SK-N-SH (cell line): ENCODE measurements at places on chromosomes 11 and 22. TPM values are rescaled to one million over a fixed set of nuclear protein-coding genes. Genes with fewer than 3 reads are reported as not detected.

DNA sequence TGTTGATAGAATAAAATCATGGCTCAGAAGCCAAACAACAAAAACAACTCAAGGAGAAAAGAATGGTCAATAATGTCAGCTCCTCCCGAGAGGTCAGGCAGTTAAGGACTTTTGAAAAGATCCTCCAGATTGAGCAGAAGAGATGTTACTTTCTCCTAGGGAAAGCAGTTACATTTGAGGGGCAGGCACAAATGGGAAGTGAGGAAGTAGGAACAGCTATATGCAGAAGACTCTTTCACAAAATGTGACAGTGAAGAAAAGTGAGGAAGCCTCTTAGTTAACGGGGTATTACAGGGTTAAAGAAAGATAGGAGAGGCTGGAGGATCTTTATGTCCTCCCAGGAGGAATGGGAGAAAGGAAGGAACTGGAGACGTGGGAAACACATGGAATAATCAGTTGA lies 3.4 kb downstream of the DCHS1 start:
- no peak for DNase-seq

CD44 gene
- 457 and 550 TPM in 2 replicates for polyA plus RNA-seq

DNA sequence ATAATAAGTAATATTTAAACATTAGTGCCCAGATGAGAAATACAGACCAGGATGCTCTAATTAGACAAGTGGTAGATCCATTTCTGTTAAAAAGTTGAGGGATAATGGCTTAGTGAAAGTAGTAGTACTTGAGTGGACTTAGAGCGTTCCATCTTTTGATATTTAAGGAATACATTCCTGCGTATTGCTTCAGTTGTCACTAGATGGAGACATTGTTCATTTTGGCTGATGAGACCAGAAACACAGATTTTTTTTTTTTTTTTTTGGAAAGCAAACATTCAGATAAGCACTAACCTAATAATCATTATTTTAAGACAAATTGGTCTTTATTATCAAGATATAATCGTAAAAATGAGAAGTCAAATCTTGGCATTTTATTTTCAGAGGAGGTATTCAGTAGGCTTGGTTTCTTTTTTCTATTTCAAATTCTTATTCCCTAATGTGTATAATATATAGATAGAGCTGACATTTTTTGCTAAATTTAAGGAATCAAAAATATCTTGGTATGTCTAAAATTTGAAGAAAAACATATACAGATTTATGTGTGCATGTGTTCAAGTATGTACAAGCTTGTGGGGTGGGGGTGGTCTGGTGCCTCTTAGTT lies 92.9 kb downstream of the DYNC2H1 start:
- DNase-seq: peak; percentile 28

UCP3 gene
- polyA plus RNA-seq: 1.2 and 1.4 TPM in 2 replicates

- no peak for DNase-seq
Measured at GRCh38 chr11:18352581-18352980, 30.2 kb downstream of the GTF2H1 start.

DNA sequence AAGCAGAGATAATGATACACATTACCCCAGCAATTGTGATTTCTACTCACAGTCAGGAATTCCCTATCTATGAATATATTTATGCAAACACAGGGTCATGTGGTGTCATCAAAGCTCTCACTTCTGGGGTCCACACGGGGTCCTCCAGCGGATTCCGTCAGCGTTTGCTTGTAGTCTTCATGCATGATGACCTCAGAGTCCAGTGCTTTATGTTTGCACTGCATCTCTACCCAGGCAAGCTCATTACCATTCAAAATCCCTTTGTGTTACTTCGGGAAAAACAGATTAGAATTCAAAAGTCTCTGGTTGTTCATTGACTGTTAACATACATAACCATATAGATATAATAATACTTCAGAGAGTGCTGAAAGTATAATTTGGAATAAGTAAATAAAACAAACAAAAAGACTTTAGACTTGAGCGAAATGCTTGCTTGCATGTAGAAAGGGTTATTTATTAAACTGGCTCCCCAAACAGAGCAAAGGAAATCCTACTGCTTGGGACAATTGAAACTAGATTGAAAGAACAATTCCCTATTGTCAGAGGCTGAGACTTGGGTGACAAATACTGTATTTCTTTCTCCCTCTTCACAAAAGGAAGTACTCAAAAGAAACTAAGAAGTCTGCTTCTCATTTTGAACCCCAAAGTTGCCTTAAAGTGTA lies 423.1 kb downstream of the ETS1 start:
- no peak for DNase-seq

TMEM132A gene
- polyA plus RNA-seq: 62.2 and 66.9 TPM in 2 replicates

DNA sequence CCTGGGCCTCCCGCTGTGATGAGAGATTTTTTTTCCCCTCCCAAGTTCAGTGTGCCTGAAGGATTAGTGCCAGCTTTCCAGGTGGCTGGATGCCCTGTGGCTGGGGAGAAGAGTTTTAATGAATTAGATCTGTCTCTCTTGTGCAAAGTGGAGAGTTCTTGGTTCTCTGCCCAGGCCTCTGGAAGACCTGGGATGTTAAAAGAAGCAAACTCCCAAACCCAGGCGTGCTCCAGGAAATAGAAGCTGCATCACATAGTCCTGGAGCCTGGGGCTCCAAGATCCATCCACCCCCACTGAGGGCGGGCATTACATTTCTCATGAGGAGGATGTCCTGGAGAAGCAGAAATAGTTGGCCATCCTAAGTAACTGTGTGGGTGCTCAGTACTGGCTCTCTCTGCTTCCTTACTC lies 30.6 kb downstream of the SDHAF2 start:
- no peak for DNase-seq

OR5P2 gene
- not detected in 2 replicates for polyA plus RNA-seq

DNA sequence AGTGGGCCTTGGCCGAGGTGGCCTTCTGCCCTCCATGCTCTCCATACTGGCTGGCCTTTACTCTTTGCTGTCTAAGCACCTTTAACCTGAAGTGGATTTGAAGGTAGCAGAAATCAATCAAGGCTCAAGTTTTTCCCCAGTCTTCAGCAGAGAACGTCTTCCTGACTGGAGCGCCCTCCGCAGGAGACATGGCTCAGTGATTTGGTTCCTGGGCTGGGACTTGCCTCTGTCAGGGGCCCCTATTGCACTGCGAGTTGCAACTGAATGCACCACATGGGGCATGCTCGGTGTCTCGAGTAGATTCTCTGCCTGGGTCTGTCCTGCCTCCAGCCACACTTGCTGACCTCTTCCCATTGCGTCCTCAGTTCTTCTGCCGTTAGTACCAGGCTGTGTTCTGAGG lies 79.6 kb downstream of the BMAL1 start:
- no peak for DNase-seq

SCN3B gene
- polyA plus RNA-seq: 0.23 and 0.44 TPM in 2 replicates

DCDC1 gene
- polyA plus RNA-seq: 0.12 and 0.18 TPM in 2 replicates

C11orf42 gene
- not detected in 2 replicates for polyA plus RNA-seq

- no peak for DNase-seq
Measured at GRCh38 chr11:120021391-120021953, 116.4 kb downstream of the TRIM29 start.

GRCh38 chr22:45670981-45671782 lies 452 bp upstream of the ATXN10 start:
- peak; percentile 94 for DNase-seq

GRCh38 chr11:107669893-107670601 lies 41.8 kb downstream of the SLN start:
- no peak for DNase-seq

- DNase-seq: no peak
Measured at GRCh38 chr22:27850000-27850521, 48.5 kb upstream of the MN1 start.

SCARF2 gene
- 32.1 and 49.0 TPM in 2 replicates for polyA plus RNA-seq

CNTN5 gene
- polyA plus RNA-seq: not detected in 2 replicates

GRCh38 chr11:9569588-9570164 lies 3.8 kb upstream of the WEE1 start:
- no peak for DNase-seq

KLHL35 gene
- polyA plus RNA-seq: 1.7 and 2.0 TPM in 2 replicates

MYOD1 gene
- polyA plus RNA-seq: not detected in 2 replicates

MS4A15 gene
- not detected in 2 replicates for polyA plus RNA-seq

DNA sequence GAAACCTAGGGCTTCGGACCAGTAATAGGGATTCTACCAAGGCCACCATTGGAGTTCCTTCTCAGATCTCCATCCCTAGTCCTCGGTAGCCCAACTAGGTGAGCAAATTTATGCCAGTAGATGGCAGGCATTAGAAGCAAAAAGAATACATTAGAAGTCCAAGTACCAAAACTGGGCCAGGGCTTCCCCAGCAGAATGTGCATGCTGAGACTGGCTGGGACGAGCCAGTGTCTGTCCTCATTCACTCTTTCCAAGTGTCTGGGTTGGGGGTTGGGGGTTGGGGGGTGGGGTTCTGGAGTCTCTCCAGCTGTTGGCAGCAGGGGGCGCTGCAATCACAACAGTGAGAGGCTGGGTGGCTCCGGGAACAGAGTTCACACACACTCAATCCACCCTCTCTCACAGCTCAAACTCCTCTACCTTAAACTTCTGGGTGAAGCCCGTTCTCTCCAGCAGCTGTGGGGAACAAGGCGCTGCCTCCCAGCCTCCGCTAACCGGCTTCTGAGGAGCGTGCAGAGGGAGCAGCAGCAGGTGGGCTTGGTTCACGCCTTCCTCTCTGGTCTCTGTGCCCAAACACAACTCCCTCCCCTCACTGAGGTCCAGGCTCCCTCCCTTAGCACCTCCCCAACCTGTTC lies 57.5 kb downstream of the BTG4 start:
- peak; percentile 78 for DNase-seq

C11orf65 gene
- 0.07 and 0.29 TPM in 2 replicates for polyA plus RNA-seq

GRCh38 chr11:78857688-78858087 lies 283.0 kb upstream of the NARS2 start:
- peak; percentile 59 for DNase-seq

DNA sequence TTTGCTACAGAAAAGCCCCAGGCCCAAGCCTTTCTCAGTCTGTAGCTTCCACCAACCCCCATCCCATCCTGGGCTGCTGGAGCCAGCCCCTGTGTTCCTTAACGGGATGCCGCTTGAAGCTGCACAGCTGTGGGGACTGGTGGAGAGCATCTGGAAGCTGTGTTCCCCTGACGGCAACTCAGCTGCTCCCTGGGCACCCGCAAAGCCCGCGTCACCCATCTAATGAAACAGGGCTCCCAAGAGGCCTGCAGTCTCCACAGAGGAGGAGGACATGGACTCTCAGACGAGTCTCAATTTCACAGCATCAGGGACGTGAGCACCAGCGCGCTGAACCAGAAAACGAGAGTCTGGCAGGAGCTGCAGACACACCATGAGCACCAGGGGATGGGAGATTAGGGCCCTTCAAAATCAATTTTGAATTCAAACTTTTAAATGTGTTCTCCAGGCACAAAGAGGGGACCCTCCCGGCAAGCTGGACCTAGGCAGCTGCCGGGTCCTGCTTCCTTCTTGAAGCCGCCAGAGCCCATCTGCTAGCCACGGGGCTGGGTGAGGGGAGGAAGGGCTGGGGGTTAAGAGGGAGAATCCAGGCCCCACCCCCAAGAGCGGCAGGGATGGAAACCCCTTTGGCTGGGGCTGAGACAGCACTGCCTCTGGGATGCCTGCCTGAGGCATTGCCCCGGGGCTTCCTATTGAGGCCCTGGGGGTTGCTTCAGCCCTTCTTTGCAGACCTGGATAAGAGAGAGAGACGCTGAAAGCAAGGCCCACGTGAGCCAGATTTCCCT lies 21.0 kb downstream of the LMO1 start:
- peak; percentile 65 for DNase-seq

- no peak for DNase-seq
Measured at GRCh38 chr11:107439586-107440167, 17.9 kb downstream of the CWF19L2 start.

DNA sequence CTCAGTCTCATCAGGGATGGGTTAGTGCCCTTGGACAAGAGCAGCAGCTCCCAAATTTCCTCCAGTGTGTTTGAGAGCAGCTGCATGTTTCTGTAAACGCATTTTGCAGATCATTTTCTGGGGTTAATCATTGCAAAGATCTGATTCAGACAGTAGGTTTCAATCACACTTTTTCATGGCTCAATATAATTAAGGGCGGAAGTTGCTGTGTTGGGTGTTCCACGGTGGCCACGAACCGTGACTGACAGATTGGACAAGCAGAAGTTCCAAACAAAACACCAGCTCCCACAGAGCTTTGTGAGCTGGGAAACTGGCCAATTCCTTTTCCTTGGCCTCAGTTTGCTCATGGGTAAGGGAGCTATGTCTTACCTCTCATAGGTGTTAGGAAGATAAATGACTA lies 8.4 kb upstream of the RASSF10 start:
- no peak for DNase-seq

SAA1 gene
- polyA plus RNA-seq: not detected in 2 replicates

C1QTNF4 gene
- polyA plus RNA-seq: 0.06 and 0.08 TPM in 2 replicates

DNA sequence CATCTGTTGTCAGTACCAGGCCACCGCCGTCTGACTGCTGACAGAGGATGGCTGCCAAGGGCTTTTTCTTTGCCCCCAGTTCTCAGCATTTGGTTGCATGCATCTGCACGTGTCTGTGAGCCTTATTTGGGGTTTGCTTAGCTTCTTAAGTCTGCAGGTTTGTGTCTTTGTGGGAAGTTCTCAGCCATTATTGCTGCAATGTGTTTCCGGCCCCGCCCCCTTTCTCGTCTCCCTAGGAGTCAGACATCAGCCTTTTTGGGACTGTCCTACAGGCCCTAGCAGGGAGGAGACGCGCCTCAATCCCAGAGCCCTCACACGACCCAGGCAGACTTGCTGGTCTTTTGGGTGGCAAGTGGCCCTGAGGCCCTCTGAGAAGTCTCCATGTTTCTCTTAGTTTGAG lies 8.0 kb downstream of the MOB2 start:
- DNase-seq: no peak

- DNase-seq: peak; percentile 4
Measured at GRCh38 chr11:116694815-116695590, 77.8 kb downstream of the BUD13 start.

DMC1 gene
- not detected in 2 replicates for polyA plus RNA-seq

- no peak for DNase-seq
Measured at GRCh38 chr22:28250036-28250695, 331.1 kb upstream of the PITPNB start.

- DNase-seq: no peak
Measured at GRCh38 chr11:27886857-27887256, 186.6 kb upstream of the BDNF start.

- peak; percentile 74 for DNase-seq
Measured at GRCh38 chr22:43110444-43110926, at the start of gene BIK. BIK (plus strand) TSS chr22:43110750; CDS start chr22:43124023, 13,273 bp downstream.

GRCh38 chr11:94781837-94782236 lies 13.7 kb downstream of the AMOTL1 start:
- DNase-seq: no peak
